ENCODE measurements at places on chromosomes 11 and 22. TPM values are rescaled to one million over a fixed set of nuclear protein-coding genes. Genes with fewer than 3 reads are reported as not detected.
A peak's percentile ranks its signal among the peaks of the same experiment; 100 is the strongest.

- peak; percentile 33 for DNase-seq
Observed at GRCh38 chr11:128548649-128549255, 38.6 kb downstream of the ETS1 start.

DNA sequence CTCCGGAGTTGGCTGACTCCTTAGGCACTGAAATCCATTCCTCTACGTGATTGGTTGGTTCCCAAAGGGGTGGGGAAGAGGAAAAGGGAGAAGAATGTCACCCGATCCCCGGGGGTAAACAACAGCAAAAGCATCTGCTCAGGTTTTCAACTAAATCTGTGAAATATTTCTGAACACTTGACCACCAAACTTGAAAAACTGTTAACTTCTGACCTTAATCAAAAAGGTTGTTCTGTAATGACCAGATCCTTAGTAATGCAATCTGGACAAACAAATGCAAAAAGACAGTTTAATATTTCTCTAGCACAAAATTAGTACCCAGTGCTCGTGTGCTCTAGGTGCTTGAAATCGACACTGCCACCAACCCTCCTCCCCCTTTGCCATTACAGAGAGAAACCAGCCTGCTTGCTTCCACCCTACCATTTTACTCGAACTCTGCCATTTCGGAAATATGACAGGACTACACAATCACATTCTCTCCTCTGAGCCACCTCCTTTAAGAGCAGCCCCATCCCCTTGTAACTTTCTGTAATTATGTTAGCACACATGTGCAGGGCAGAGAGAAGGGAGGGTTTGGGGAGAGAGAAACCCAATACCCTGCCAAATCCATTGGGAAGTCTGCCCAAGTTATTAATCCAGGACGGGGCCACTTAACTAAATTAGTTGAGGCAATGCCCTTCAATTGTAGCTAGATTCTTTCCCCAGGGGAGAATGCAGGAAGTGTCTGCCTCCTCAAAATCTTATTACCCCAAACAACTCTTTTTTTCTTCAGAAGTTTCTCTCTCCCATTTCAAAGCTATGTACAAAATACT is 113.8 kb downstream of the RBFOX2 start:
- DNase-seq = peak; percentile 74

DNA sequence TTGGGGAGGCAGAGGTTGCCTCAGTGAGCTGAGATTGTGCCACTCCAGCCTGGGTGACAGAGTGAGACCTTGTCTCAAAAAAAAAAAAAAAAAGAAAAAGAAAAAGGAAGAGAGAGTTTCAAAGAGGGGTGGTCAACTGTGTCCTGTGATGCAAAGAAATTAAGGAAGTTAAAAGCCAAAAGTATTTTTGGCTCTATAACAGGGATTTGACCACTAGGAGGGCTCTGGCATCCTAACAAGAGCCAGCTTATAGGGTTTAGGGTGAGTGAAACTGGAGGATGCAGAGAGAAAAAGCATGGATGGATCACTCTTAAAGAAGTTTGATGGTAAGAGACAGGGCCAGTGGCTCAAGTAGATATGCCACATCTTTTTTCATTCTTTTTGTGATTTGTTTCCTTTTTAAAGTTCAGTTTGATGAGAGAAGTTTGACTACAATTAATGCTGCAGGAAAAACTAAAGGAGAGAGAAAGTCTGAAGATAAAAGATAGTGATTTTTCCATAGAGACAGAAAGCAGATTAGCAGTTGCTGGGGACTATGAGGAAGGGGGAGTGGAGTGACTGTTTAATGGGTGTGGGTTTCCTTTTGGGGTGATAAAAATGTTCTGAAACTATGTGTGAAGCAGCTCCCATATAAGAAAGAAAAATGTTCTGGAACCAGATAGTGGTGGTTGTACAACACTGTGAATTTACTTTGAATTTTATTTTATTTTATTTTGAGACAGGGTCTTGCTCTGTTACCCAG is 11.1 kb upstream of the MICAL2 start:
- DNase-seq = no peak

GRCh38 chr11:31419669-31420068 is 50.0 kb downstream of the DNAJC24 start:
- no peak for DNase-seq

GRCh38 chr11:16935518-16936302 is 78.5 kb downstream of the PLEKHA7 start:
- no peak for DNase-seq

Gene CSRP3
- total RNA-seq = not detected

Gene FOLR2
- not detected for total RNA-seq
